NCI-H2171 treated with DMSO at 0.1 percent for 48 hours (cell line): ENCODE measurements at places on chromosomes 3 and 15.

DNA sequence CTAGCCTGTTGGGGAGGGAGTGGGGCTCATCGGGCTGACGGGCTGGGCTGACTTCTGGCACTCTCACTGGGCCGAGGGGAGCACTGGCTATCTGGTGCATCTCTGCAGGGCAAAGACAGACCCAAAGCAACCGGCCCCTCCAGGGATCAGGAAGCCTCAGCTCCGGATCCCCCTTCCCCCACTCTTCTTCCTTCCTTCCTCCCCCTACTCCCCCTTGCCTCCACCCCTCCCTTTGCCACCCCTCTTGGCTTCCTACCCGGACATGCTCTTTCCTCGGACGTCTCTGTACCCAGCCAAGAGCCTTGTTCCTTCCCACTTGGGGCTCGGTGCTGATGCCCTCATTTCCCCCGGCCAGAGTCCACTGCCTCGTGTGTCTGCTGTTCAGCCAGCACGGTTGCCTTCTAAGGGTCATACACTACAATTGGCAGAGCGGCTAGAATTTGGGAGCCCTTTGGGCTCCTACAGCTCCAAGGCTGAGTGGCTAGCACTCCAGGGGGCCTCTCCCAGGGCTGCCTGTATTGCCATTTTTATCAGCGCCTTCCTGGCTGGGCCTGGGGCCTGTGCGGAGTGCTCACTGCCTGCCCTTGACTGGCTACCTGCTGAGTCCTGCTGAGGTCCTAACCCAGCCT is 10.9 kb downstream of the SEMA3F start:
- no peak for DNase-seq

- no peak for DNase-seq
These were observed 242.0 kb downstream of the SHQ1 start for GRCh38 chr3:72606005-72606800.

DNA sequence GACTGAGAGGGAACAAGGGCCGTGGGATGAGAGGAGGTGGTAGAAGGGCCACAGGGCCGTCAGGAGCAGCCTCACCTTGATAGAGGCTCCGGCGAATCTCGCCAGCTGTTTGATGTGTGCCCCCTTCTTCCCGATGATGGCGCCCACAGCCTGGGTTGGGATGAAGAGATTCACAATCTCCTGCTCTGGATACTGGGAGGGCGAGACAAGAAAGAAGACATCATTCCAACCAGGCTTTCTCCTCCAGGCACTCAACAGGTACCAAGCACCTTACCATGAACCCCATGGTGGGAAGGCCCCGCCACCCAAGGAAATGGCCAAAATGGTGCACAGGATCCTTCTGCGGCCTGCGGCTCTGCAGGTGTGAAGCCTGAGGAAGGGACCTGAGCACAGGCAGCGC is 71.1 kb downstream of the SENP2 start:
- DNase-seq = no peak

- peak; percentile 15 for DNase-seq
These were observed 159.0 kb downstream of the SV2B start for GRCh38 chr15:91259077-91259476.

- no peak for DNase-seq
These were observed 459.6 kb downstream of the NLGN1 start for GRCh38 chr3:173857154-173857553.

- no peak for DNase-seq
These were observed 32.6 kb downstream of the ETFA start for GRCh38 chr15:76278651-76279050.

GRCh38 chr15:49712162-49712561 is 91.3 kb downstream of the DTWD1 start:
- DNase-seq = no peak

- DNase-seq = peak; percentile 52
These were observed 142.8 kb downstream of the NUP210 start for GRCh38 chr3:13277196-13277813.

DNA sequence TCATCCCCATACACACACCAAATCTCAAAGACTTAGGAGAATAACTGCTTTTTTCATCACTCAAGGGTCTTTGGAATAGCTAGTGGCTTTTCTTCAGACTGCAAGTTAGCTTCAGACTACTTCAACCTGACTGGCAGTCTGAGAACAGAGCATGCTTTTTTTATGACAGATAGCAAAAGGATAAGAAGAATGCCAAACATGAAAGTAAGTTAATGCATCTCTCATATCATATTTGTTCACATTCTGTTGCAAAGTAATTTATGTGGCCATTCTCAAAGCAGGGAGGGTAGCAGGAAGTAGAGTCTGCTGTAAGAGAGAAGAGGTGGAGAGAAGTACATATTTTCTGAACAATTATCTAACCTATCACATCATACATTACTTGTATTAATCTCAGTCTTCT is 544.4 kb downstream of the ZPLD1 start:
- no peak for DNase-seq

DNA sequence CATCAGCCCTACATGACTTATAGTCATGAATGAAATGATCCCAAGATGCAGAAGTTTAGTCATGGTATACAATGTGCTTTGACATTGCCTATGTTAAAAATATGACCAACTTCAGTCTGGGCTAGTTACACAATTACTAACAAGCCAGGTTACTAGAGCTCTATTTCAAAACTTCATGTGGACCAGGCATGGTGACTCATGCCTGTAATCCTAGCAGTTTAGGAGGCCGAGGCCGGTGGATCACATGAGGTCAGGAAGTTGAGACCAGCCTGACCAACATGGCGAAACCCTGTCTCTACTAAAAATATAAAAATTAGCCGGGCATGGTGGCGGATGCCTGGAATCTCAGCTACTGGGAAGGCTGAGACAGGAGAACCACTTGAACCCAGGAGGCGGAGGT is 613.0 kb downstream of the CADM2 start:
- DNase-seq = no peak

GRCh38 chr15:72593838-72594237 is 60.7 kb upstream of the GOLGA6B start:
- no peak for DNase-seq

- no peak for DNase-seq
These were observed 25.9 kb upstream of the UACA start for GRCh38 chr15:70789213-70789612.

DNA sequence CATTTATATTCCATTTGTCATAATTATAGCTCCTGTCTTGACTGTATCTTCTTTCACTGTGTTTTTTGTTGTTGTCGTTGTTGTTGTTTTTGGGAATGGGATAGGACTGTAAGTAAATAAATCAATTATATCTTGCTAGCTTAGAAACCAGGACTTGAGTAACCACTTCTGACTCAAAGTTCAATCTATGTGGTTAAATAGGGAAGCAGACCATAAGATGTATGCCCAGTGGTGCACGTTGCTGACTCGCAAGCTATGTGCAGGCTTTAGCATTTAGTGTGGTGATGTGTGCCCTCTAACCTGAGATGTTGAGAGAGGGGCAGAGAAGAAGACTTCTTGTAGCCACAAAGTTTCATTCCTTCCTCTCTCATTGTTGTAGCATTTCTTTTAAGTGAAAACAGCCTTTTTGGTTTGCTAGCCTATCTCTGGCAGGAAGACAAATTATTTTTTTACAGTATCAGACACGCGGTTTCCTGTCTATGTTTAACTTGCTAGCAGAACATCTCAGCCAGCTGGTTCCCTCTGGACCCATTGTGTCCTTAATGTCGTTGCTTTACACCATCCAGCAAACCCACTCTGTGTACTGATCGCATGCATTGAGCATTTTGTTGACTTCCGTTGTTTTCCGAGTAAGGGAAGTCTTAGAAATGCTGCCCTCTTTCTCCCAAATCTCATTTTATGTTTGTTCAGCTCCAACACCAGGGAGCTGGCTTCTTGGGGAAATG is 52.1 kb downstream of the TGFBR2 start:
- DNase-seq = no peak

DNA sequence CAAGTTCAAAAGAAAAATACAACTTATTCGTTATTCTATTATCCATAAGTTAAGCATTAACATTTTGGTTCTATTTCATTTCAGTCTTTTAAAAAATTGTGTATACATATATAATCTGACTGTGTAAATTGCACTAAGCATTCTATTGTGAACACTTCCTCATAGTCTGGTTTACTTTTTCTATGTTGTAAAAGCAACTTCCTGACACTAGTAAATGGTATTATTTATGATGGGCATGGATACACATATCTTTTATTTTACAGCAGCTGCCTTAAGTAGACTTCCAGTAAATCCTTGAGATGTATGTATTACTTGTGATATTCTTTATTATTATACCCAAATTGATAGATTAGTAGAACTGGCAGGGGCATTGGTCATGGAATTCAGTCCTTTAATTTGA is 58.2 kb downstream of the FNDC3B start:
- DNase-seq = no peak

GRCh38 chr3:110261141-110261540 is 810.5 kb upstream of the NECTIN3 start:
- no peak for DNase-seq
